ENCODE measurements at places on chromosomes 11 and 22. TPM values are rescaled to one million over a fixed set of nuclear protein-coding genes. Genes with fewer than 3 reads are reported as not detected.

The HNRNPUL2 gene
- total RNA-seq = 47.3 TPM

- DNase-seq = no peak
Measured at GRCh38 chr22:22433770-22434169, 74.8 kb downstream of the ZNF280B start.

DNA sequence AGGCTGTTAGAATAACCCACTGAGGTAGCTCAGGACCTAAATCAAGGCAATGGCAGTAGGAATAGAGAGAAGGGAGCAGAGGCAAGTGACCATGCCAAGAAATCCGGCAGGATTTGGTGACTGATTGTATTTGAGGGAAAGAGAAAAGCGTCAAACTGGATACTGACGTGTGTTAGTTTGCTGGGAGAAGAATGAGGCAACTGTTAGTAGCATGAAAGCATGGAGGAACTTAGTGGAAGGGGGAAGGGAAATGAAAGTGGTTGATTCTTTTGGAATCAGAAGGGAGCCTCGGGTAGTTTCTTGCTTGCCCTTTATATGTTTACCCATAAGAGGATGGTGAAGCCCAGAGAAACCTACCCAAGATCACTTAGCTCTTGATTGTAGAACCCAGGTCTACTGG, 8.3 kb downstream of the PPFIBP2 start:
- no peak for DNase-seq

The OR5P2 gene
- not detected for total RNA-seq

- DNase-seq = no peak
Measured at GRCh38 chr11:83617671-83618070, 331.5 kb upstream of the CCDC90B start.

Data from Panc1 (cell line).